Stimulated activated CD4-positive, alpha-beta T cell treated with anti-CD3 and anti-CD28 coated beads, Interleukin-1b, Interleukin-23, amount 100 ng/mL, for 48 hours (primary cell): ENCODE measurements at places on chromosomes 4 and X.

GRCh38 chrX:27565992-27566391 is 24.2 kb upstream of the DCAF8L2 start:
- no peak for DNase-seq

GRCh38 chr4:125519371-125520146 is 204.8 kb downstream of the FAT4 start:
- DNase-seq = no peak

GRCh38 chr4:183773790-183774189 is 114.7 kb downstream of the TRAPPC11 start:
- DNase-seq = no peak

DNA sequence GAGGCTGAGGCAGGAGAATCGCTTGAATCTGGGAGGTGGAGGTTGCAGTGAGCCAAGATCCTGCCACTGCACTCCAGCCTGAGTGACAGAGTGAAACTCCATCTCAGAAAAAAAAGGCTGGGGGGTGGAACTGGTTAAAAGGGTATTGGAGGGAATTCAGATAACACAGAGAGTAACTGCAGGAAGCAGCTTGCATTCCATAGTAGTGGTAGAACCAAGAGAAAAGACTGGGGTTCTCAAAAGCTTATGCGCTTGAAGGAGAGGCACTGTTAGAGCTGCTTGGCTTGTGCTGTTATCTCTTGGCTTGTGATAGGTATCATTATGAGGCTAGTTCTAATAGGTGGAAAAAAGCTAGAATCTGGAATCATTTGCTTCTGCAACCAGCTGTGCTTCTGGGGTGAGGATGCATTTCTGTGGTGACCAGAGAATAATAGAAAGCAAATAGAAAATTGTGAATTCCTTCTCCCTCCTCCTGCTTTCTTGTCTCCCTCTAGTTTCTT is 91.2 kb upstream of the ELOVL6 start:
- DNase-seq = no peak

DNA sequence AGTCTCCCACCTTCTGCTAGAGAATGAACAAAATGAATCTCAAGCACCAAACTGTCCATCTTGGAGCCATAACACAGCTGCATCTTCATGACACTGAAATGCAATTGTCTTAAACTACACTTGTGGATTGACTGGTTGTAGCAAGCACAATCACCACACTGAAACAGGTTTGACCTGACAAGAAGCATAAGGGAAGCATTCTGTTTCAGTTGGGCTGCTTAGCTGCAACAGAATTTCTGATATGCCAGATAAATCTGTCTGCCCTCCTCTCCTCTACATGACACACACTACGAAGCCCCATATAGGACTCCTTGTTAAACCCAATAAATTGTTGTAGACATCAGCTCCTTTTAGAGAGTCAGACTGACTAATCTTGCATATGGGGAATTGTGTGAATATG is 101.8 kb upstream of the NPY2R start:
- no peak for DNase-seq

- no peak for DNase-seq
Observed at GRCh38 chr4:76504613-76505465, 69.8 kb downstream of the SHROOM3 start.

DNA sequence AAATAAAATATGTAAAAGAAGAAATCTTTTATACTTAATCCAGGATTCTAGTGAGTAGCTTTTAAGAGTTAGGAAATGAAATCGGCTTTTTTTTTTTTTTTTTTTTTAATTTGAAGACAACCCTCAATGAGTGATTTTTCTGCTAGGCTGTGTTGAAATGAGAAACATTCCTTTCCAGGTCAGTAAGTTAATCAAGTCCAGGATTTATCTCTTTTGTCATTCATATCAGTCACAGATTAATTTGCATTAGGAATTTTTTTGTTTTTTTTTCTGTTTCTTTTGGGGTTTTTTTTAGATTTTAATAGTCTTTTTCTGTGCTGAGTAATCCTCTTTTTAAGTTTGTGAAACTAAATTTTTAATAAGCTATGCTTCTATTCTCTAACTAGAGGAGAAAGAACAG is 448.1 kb downstream of the ADGRL3 start:
- no peak for DNase-seq

- DNase-seq = no peak
Observed at GRCh38 chr4:151013944-151014343, 1.1 kb downstream of the LRBA start.

DNA sequence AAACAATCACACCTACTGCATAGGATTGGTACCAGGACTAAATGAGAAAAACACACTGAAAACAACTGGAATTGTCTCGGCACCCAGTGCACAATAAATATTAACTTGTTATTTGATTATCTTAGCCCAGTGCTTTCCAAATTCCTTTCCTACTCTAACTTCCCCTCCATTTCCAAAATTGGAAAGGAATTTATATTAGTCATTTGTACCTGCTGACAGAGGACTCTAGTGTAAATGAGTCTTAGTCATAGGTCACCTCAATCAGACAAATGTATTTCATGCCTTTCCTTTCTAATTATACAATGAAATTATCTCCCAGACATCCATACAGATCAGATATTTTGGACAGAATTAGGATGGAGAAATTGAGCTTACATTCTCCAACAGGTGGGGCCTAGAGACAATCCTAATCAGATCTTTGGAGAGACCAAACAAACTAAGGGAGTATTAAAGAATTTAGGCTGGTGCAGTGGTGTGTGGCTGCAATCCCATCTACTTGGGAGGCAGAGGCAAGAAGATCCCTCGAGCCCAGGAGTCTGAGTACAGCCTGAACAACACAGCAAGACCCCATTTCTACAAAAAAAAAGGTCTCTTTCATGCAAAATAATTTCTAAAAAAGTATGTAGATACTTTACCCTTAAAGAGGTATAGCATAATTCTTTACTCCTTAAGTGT is 10.1 kb downstream of the SH3D19 start:
- no peak for DNase-seq

DNA sequence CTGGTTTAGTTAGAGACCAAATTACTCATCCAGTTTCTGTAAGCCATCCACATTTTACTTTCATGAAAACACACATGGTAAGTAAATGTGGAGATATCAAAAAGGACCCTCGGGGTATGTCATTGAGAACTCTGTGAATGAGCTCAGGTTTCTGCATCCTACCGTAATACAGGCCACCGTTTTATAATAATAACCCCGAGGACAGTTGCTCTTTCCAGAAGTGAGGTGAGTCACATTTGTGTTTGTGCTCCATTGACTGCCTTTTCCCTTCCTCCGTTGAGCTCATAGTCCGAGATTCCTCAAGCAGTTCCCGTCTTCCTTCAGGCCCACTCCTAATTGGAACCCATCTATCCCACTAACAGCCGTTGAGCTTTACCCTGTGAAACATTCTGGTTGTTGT is 95.3 kb downstream of the GRID2 start:
- DNase-seq = no peak

- peak; percentile 33 for DNase-seq
Observed at GRCh38 chr4:74671080-74671698, 123.1 kb downstream of the BTC start.

DNA sequence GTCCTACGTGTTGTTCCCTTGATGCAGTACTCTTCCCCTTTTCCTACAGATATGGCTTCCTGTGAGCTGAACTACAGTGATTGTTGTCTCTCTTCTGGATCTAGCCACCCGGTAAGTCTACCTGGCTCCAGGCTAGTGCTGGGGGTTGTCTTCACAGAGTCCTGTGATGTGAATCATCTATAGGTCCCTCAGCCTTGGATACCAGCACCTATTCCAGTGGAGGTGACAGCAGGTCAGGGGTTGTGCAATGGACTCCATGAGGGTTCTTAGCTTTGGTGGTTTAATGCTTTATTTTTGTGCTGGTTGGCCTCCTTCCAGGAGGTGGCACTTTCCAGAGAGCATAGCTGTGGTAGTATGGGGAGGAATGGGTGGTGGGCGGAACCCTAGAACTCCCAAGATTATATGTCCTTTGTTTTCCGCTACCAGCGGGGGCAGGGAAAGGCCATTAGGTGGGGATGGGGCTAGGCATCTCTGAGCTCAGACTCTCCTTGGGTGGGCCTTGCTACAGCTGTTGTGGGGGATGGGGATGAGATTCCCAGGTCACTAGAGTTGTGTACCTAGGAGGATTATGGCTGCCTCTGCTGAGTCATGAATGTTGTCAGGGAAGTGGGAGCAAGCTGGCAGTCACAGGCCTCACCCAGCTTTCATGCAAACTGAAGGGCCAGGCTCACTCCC is 121.4 kb upstream of the ANKRD50 start:
- no peak for DNase-seq

DNA sequence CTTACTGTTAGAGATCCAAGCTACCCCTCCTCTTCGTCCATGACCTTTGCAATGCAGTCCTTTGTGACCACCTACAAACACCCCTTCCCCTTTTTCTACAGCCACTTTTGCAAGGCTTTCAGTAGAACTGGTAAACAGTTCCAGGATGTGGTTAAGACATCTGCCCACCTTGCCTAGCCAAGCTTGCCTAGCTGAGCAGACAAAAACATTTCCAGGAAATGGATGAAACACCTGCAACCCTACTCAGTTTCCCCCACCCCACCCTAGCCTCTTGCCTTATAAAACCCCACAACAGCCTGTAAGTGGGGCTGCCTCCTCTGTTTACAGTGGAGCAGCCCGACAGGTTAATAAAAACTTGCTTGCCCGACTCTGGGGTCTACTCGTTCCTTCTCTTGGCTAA is 133.8 kb downstream of the ZC4H2 start:
- peak; percentile 1 for DNase-seq

DNA sequence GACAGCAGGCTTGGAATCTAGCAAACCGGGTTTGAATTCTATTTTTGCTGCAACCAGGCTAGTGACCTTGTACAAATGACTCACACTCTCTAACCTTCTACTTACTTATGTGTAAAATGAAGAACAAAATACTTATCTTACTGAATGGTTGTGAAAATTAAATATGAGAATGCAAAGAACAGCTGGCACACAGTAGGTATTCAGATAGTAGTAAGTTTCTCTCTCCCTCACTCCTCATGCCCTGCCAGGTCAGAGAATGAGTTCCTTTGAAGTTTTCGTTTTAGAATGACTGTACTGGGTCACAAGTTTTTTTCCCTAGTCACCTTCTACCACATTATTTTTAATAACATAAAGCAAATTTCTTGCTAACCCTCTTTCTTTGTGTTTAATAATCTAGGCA is 33.0 kb downstream of the CISD2 start:
- DNase-seq = no peak

- DNase-seq = no peak
Observed at GRCh38 chr4:82099928-82100579, 273.7 kb downstream of the HNRNPD start.

DNA sequence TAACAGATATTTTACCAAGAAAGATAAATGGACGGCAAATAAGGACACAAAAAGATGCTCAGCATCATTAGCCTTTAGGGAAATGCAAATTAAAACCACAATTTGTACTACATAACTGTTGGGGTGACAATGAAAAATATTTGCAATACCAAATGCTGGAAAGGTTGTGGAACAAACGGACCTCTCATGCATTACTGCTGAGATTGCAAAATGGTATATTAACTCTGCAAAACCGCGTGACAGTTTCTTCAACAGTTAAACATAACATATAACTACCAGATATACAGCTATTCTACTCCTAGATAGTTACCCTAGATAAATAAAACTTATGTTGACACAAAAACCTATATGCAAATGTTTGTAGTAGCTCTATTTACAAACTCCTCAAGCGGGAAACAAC is 6.3 kb upstream of the OTC start:
- no peak for DNase-seq

DNA sequence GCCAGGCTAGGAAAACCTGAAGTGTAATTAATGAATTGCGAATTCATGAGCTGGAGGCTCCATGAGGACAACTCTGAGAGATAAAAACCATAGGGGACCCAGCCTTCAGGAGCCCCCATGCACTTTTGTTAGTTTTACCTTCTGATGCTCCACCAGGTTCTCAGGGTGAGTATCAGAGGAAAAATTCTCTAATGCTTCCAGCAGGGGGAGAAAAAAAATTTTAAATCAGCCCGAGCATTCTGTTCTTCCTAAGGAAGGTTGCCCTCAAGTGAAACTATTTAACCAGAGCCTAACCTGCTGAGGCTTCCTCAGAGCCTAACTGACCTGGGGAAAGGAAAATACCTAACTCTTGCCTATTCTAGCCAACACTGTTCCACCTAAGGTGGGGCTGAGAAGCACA is 552.6 kb downstream of the PPARGC1A start:
- DNase-seq = no peak

- no peak for DNase-seq
Observed at GRCh38 chrX:21723084-21723483, 34.8 kb downstream of the SMPX start.

DNA sequence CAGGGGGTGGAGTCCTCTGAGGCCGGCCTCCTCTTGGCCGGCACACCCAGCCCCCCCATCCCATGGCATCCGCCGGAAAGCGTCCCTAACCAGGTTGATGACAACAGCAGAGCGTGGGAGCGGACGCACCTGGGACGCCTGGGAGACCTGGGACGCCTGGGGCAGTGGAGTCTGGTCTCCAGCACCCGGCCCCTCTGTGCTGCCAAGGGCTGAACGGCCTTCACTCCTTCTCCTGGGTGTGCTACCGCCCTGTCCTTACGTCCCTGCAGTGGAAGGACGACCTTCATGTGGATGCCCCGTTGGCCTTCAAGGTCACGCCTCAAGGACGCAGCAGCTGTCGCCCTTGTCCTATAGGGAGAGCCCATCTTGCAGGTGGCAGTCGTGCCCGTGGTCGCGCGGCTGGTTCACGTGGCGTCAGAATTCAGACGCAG is 26.9 kb downstream of the NKX1-1 start:
- DNase-seq = no peak

DNA sequence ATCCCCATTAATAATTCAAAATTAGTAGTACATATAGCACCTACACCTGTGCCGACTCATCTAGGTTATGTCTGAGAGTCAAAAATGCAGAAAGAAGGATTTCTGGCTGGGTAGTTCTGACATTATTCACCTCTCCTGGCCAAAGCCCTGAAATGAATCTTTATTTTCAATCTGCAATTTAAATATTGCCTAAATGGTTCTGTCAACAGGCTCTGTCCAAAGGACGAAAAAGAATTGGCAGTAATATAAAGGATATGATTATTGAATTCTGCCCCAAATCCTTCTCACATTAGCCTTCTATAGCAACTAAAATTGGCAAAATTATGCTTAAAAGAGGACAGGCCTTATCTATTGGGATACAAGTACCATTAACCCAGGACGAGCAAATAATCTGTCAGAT is 86.9 kb upstream of the SPANXN4 start:
- no peak for DNase-seq

DNA sequence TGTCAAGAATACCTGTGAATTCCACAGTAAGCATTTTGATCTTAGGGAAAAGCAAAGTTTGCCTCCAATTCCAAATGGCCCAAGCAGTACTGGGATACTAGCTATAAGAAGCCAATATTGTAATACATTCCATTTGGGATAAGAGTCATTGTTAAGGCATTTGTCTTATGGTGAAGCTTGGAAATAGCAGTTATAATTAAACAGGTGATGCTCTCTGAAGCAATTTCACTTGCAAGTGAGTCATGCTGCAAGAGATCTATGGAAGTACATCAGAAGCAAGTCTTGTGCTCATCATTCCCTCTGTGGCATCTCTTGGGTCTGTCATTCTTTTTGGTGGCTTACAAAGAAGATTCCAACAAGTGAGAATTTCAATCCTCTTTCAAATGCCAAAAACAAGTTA is 386.4 kb upstream of the RPS6KA3 start:
- DNase-seq = no peak

- DNase-seq = peak; percentile 23
Observed at GRCh38 chrX:119605464-119606279, 552 bp downstream of the NKRF start.
